ENCODE measurements at places on chromosomes 12 and 14. TPM values are rescaled to one million over a fixed set of nuclear protein-coding genes. Genes with fewer than 3 reads are reported as not detected.

Gene AQP5
- 18.4 TPM for total RNA-seq

DNA sequence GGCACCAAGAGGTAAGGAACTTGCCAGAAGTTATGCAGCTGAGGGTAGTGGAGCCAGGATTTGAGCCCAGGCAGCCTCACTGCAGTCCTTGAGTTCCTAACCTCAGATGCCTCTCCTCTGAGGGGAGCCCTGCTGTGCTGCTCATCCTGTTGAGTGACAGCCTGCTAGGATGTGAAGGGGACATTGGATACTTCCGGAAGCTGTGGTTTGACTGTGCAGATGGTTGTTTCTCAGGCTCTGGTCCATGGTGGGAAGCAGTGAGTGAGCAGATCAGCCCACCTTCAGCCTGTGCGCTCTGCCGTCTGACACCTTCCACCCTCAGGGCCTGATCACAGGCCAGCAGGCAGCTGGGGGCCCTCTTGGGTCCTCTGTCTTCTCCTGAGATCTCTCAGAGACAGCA lies 253.2 kb downstream of the CACNA1C start:
- no peaks in the 10 kb centered on the region for H3K27me3 ChIP-seq
- H3K36me3 ChIP-seq, result no peaks in the 10 kb centered on the region
- no peak for DNase-seq

GRCh38 chr12:55470088-55470829 lies at the start of gene OR6C70:
Gene OR6C70, minus strand, starts transcription at chr12:55470138. Its CDS starts 0 bp downstream, at chr12:55470138.
- no peaks in the 10 kb centered on the region for H3K36me3 ChIP-seq
- H3K27me3 ChIP-seq, result no peaks in the 10 kb centered on the region
- no peak within 1 kb of the TSS for H3K4me3 ChIP-seq
- H3K27ac ChIP-seq, result no peak within 1 kb of the TSS
- H3K4me1 ChIP-seq, result no peaks in the 10 kb centered on the region

DNA sequence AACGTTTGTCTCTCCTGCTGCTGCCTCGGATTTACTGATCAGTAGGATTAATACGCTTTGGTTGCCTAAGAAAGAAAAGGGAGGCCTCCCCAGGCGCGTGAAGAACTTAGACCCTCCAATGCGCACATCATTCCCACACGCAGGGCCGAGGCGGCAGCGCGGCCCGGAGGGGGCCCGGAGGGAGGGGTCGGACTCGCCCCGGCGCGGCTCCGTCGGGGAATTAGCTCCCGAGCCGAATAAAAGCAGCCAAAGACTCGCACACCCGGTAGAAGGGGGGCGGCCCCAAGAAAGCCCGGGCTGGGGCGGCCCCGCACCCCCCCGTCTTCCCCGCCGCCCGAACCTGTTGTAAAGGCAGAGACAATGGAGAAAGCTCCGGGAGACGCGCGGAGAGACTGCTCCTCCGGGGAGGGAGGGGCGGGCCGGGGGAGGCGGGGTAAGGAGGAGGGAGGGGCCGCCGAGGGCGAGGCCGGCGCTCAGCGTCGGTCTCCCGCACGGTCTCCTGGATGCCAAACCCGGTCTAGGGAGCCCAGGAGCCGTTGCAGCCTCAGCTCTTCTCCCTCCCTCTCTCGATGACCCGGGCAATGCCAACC lies at the start of gene NELL2:
TSS of gene NELL2 (minus strand) at position 362 of the 590 bp plus-strand sequence. CDS start 446 bp downstream, outside the sequence.
- H3K27ac ChIP-seq, result no peak within 1 kb of the TSS
- no peaks in the 10 kb centered on the region for H3K36me3 ChIP-seq
- H3K4me1 ChIP-seq, result peaks cover 15% of the 10 kb centered on the region
- H3K4me3 ChIP-seq, result peak within 1 kb of the TSS; percentile 69
- DNase-seq, result no peak

- H3K4me1 ChIP-seq, result no peaks in the 10 kb centered on the region
- DNase-seq, result no peak
- H3K27ac ChIP-seq, result no peak overlapping the region
- no peaks in the 10 kb centered on the region for H3K36me3 ChIP-seq
- no peak overlapping the region for H3K4me3 ChIP-seq
- H3K27me3 ChIP-seq, result no peaks in the 10 kb centered on the region
These were observed 88.4 kb downstream of the CAND1 start for GRCh38 chr12:67357376-67358125.

Gene LMNTD1
- total RNA-seq, result not detected

DNA sequence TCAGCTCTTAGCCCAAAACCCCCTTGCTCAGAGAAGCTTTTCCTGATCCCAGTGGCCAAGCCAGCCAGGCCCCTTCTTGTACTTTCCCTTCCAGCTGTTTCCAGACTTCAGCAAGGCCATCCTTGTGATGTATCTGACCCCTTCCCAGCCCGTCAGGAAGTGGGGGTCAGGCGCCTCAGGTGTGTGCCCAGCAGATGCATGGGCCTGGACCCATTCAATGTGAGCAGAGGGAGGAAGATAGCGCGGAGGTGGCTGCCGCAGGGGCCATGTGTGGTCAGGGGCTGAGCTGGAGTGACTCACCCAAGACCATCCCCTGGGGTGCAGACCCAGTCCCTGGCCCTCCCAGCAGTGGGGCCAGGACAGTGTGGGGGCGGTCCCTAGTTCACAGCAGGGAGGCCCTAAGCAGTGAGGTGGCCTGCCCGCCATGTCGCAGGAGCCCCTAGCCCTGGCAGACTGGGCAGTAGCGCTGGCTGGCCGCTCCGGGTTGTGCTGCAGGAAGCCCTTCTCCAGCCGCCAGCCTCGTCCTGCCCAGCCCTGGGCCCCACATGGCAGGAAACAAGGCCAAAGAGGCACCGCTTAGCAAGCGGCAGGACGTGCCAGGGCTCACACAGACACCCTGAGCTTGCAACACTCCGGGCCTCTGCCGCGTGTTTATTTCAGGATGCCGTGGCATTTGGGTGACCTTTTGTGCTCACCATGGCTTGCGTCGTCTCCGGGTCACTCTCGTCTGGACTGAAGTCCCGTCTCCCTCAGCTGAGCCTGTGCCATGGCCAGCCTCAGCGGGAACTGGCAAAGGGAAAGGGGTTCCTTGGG lies 12.0 kb downstream of the ADSS1 start:
- H3K27ac ChIP-seq, result peak overlapping the region; percentile 51
- peaks cover 16% of the 10 kb centered on the region for H3K36me3 ChIP-seq
- DNase-seq, result no peak
- no peaks in the 10 kb centered on the region for H3K27me3 ChIP-seq
- H3K4me1 ChIP-seq, result peaks cover 29% of the 10 kb centered on the region

Gene VAMP1
- total RNA-seq, result 3.7 TPM

- no peaks in the 10 kb centered on the region for H3K27me3 ChIP-seq
- no peak for DNase-seq
- no peaks in the 10 kb centered on the region for H3K4me1 ChIP-seq
- H3K36me3 ChIP-seq, result no peaks in the 10 kb centered on the region
- H3K4me3 ChIP-seq, result no peak overlapping the region
These were observed 124.1 kb downstream of the PAPOLA start for GRCh38 chr14:96626121-96626768.

GRCh38 chr12:4119157-4119761 lies 154.3 kb upstream of the CCND2 start:
- DNase-seq, result no peak
- H3K27ac ChIP-seq, result no peak overlapping the region
- H3K27me3 ChIP-seq, result no peaks in the 10 kb centered on the region
- no peaks in the 10 kb centered on the region for H3K36me3 ChIP-seq
- no peak overlapping the region for H3K4me3 ChIP-seq
- H3K4me1 ChIP-seq, result peaks cover 35% of the 10 kb centered on the region

DNA sequence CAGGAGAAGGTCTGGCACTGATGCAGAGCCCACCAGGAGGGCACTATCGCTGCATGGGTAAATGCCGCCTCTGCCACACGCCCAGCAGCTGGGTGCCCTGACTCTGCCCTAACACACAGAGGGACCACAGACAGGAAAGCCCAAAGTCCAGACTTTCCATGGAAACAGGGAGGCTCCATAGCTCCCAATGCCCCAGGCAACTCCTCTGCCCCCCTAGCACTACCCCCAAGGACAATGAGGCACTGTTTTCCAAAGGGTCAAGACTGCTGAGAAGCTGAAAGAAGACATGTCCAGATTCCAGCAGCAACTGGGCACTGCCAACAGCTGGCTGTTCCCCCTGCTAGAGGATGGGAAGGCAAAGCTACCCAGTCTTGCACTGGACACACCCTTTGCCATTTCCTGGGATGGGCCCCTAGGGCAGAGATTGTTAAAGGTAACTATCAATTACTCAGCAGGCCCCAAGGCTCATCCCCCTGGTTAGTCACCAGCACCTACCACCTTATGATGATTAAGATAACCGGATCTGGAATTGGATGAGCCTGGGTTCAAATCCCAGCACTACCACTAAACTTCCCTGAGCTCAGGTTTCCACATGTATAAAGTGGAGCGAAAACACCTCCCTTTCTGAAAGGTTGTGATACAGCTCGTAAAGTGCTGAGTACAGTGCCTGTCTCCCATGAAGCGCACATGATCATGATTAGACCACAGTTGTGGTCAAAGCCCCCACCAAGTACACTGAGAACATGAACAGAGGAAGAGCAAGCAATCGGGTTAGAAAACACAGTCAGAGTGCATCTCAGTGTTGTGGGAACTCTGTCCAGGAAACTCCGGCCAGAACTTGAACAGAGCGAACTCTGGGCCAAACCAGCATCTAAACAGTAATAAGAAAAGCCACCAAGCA lies 3.3 kb downstream of the PXN start:
- H3K4me3 ChIP-seq, result peak overlapping the region; percentile 87
- H3K36me3 ChIP-seq, result no peaks in the 10 kb centered on the region
- DNase-seq, result no peak
- H3K27ac ChIP-seq, result peak overlapping the region; percentile 93
- no peaks in the 10 kb centered on the region for H3K27me3 ChIP-seq

Gene SIX6
- not detected for total RNA-seq

GRCh38 chr12:112908548-112908947 lies 1.8 kb downstream of the OAS1 start:
- peaks cover 68% of the 10 kb centered on the region for H3K4me1 ChIP-seq
- H3K27me3 ChIP-seq, result no peaks in the 10 kb centered on the region

Gene BMP4
- total RNA-seq, result 1.5 TPM
